ENCODE measurements at places on chromosomes 4 and X.
A peak's percentile ranks its signal among the peaks of the same experiment; 100 is the strongest.

GRCh38 chr4:32226204-32226603 is 1506.0 kb downstream of the PCDH7 start:
- no peak for DNase-seq

GRCh38 chrX:77975755-77976154 is 6.3 kb upstream of the PGAM4 start:
- no peak for DNase-seq

GRCh38 chr4:165379678-165380064 is 863 bp downstream of the CPE start:
- no peak for DNase-seq

DNA sequence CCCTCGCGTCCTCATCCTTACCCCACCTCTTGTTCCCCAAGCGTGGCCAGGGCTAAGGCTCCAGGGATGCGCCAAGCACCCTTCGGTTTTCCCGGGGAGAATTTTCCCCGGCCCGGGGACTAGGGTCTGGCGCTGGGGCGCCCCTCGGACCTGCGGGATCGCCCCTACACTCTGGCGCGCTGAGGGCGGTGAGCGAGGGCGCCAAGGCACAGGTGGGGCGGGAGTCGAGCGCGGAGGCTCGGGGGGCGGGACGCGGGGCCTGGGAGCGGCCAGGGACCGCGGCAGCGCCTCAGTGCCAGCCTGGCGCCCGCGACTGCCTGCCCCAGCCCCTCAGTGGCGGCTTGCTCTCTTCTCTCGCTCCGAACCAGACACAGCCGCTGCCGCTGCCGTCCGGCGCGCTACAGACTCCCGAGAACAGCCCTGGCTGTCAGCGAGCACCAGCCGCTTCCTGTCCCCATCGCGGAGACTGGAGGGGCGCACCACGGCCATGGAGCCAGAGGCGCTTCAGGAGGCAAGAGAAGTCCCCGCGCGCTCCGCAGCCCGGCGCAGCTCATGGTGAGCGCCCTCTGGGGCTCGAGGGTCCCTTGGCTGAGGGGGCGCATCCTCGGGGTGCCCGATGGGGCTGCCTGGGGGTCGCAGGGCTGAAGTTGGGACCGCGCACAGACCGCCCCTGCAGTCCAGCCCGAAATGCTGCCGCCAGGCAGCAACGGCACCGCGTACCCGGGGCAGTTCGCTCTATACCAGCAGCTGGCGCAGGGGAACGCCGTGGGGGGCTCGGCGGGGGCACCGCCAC is at the start of gene DRD5:
TSS of gene DRD5 (plus strand) at position 292 of the 793 bp plus-strand sequence. CDS start at position 688, 396 bp downstream.
- DNase-seq, result no peak

GRCh38 chr4:141501395-141501794 is 135.0 kb upstream of the IL15 start:
- no peak for DNase-seq

DNA sequence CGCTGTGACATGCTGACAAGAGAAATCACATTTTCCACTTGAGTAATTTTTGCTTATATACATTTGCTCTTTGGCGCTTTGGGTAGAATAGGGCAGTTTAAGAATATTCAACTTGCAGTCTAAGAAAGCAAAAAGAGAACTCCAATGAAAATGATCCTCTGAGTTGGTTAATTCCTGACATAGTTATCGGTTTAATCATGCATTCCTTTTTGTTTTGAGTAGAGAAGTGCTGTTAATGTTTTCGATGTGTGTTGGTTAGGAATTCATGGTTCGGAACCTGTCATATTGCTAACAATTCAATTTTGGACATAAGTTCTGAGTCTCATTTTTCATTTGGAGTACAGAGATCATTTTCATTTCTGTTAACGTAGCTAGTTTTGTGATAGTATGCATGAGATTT is 700.6 kb upstream of the PITX2 start:
- peak; percentile 83 for DNase-seq

GRCh38 chr4:80153874-80154544 is 43.3 kb upstream of the PRDM8 start:
- peak; percentile 24 for DNase-seq

GRCh38 chr4:129645461-129645860 is 549.5 kb downstream of the C4orf33 start:
- DNase-seq, result no peak

DNA sequence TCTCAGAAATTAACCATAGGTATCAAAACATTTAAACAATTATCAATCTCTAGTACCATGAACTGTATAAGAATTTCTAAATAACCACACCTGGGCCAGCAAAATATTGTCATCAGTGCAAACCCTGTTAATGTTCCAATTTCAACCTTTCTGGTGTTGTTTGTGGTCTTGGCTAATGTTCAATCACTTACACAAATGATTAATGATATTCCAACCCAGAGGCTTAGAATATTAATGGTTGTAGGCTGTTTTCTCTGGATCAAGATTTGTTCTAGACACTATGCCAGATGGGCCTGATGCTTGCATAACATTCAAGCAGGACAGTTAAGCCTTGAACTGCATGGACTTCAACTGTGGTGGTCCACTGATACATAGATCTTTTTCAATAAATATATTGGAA is 69.1 kb downstream of the HS3ST1 start:
- DNase-seq, result no peak

DNA sequence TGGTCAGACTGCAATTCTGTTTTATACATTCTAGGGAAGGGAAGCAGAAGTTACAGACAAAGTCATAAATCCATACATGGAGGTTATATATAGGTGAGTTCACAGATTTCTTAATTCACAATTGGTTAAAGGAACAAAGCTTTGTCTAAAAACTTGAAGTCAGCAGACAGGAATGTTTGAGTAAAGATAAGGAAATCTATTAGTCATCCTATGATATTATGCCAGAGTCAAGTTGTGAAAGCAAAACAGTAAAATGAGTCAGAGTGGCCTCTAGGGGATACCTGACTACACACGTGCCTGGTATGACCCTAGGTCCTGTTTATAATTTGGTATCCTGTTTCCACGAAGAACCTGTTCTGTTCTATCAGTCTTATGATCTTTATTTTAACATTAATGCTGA is 31.5 kb downstream of the ACTRT1 start:
- peak; percentile 4 for DNase-seq

GRCh38 chr4:37715889-37716402 is 29.8 kb upstream of the RELL1 start:
- DNase-seq, result no peak

DNA sequence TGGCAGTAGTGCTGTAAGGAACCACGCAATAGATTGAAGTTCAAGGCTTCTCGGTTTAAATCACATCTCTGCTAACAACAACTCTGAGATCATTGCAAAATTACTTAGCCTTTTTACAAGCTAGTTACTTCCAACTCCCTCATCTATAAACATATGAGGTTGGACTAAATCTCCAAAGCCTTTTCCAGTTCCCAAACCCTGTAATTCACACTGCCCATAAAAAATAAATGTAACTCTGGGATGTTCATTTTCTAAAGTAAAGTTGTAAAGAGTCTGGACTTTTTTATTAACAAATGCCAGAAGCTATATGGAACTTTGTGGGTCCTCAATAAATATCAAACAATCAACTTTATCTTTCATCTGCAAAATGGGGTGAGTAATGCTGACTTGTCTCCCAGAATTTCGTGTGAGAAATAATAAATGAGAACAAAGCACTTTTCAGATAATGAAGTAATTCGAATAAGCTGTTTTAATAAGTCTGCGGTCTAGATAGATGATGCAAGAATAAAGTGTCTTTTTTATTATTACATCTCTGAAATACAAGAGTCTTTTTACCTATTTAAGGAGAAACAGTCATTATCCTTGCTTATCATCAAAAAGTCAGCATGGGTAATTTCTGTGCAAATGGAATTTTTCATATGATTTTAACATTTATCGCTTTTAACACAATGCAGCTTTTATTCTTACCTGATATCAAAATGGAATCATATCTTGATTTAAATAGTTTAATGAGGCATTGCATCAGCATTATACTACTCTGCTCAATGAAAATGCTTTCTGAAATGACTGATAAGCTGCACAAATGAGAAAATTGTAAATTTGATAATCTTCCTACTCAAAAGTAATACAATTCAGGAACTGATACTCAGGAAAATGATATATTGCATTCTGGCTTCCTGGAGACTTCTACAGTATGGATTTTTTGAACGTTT is 252.6 kb downstream of the BANK1 start:
- DNase-seq, result no peak
